ENCODE measurements at places on chromosomes 6 and 20.

DNA sequence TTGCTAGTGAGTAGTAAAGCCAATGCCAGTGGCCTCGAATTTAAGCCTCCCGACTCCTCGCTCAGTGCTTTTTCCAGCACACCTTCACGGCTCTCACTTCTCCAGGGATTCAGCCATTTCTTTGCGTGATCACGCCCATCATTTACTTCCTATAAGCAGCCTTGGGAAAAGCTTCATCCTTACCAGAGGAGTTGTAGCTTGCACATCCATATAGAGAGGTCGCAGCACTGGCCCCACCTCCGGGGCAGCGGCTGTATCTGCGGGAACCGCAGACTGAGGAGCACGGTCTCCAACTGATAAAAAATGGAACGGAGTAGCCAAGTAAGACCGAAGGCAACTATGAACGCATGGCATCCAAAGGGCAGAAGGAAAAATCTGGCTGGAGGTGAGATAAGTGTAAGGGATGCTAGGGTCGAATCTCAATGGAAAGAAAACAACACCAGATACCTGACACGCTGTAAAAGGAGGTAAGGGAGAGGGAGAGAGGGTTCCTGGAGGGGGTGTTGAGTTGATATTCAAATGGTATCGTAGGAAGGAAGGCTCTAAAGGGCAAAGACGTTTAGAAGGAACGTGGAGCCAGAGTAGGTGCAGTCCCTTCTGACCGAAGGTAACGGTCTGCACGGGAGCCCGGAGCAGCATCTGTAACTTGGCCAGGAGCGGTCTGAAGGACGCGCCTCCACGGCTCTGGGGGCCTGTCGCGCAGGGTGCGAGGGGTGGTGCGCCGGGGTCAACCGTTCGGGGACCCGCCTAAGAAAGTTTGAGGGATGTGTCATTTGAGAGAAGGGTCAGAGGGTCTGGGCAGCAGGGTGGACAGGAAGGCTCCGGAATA is 640 bp downstream of the NFS1 start:
- DNase-seq: peak; percentile 54

DNA sequence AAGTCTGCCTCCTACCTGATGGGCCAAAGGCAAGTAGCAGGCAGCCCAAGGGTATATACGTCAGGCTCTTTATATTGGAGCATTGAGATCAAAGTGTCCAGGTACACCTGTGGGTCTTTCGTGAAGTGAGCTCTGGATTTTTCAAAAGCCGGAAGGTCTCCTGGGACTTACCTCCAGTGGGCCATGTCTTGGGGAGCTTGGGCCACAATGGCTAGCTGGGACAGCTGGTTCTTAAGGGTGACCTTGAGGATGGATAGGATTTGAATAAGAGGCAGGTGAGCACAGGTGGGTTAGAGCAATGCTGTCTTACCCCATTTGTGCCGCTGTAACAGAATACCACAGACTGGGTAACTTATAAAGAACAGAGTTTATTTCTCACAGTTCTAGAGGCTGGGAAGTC is 153.4 kb downstream of the CDC5L start:
- DNase-seq: no peak

GRCh38 chr20:25005220-25005619 is 12.7 kb upstream of the APMAP start:
- no peak for DNase-seq

DNA sequence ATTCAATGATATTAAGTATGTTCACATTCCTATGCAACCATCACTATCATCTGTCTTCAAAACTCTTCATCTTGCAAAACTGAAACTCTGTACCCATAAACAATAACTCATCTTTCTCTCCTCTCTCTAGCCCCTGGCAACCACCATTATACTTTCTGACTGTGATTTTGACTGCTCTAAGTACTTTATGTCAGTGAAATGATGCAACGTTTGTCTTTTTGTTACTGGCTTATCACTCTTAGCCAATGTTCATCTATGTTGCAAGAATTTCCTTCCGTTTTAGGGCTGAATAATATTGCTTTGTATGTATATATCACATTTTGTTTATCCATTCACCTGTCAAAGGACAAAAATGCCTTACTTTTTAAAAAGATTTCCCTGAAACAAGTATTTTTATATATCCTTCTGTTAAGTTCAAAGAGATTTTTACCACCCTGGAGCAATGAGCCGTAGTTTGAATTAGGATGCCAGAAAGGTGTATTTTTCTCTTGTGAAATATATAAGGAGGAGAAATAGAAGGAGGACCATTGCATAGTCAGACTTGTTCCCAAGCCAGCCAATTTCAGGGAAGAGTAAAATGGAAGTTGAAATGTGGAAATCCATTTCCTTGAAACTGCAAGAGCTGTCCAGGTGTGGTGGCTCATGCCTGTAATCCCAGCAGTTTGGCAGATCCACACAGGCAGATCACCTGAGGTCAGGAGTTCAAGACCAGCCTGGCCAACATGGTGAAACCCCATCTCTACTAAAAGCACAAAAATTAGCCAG is 4.0 kb upstream of the CGAS start:
- no peak for DNase-seq

- no peak for DNase-seq
Observed at GRCh38 chr20:48165401-48165685, 380.1 kb upstream of the SULF2 start.

DNA sequence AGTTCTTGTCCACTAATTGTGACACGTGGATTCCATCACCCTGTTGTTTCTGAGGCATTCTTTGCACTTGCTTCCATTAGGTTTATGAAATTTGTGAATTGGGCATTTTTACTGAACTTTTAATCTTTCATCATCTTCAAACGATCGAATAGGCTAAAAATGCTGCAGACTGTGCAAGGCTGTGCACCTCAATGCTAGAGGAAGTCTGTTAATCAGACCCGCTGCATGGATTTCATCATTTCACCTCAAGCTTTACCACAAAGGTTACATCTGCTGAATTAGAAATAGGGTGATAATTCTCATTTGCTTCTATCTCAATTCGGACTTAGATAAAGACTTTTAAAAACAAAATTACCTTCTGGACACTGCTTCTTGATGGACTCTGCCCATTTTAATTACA is 27.8 kb upstream of the F13A1 start:
- no peak for DNase-seq

GRCh38 chr20:54415967-54416366 is 59.4 kb upstream of the DOK5 start:
- no peak for DNase-seq

DNA sequence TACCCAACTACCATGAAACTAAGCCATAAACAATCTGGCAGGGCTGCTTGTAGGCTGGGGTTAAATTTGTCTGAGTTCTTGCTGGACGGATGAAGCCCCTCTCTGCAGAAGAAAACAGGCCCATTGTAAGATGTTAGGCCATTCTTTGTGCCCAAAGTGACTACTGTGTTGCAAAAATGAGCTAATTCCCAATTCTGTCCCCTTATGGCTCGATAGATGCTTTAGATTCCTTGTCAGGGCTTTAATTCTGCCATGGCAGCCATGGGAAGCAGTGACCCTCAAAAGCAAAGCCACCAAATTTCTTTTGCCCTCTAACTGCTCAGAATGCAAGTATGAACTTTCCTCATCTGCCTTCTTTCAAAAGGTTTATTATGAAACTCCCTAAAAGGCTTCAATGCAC is 45.2 kb downstream of the LAMA4 start:
- DNase-seq: no peak

GRCh38 chr6:235763-236360 is 56.4 kb upstream of the DUSP22 start:
- DNase-seq: no peak

DNA sequence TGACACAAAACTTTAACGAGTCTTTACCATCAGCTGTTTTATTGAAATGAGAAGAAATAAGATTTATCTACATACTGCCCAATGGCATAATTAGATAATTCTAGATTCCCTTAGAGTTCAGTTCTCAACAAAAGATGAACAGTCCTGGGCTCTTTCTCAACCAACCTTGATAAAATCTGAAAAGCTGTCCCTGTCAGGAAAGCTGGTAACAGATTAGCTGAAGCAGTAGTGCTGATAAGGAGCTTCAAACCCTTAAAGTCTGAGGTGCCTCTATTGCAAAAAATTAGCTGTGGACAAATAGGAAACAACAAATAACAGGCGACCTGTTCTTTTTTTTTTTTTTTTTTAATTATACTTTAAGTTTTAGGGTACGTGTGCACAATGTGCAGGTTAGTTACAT is 35.9 kb upstream of the FAM135A start:
- DNase-seq: no peak

GRCh38 chr20:12199703-12200102 is 282.0 kb downstream of the BTBD3 start:
- no peak for DNase-seq

GRCh38 chr6:167993169-167993568 is 4.3 kb upstream of the KIF25 start:
- DNase-seq: no peak

DNA sequence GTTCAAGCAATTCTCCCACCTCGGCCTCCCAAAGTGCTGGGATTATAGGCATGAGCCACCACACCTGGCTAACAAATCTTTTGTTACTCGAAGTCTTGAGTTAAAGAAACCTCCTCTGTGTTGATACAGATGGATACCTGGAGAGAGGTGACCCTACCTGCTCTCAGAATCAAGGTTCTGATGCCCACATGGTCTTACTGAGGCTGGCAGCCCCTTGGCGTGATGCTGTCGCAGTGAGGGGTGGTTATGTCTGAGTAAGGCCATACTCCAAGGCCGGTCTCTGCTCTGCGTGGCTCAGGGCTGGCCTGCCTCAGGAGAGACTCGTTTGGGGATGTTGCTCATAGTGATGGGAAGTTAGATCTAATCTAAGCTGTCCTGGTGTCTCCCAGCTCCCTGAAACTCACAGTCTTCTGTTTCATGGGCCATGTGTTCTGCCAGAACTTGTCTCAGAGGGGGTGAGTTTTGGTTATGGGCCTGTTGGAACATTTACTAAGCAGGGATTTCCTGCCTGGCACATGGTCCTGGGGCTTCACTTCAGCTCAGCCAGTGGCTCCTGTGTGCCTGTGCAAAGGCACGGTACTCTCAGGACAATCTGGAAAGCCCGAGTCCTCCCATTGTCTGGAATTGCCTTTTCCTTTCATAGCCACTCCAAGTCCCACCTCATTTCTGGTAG is 17.5 kb upstream of the TRAF3IP2 start:
- no peak for DNase-seq
